CD8-positive, alpha-beta memory T cell (primary cell): ENCODE measurements at places on chromosomes 5 and 9.
A peak's percentile ranks its signal among the peaks of the same experiment; 100 is the strongest.

- no peak overlapping the region for H3K27ac ChIP-seq
- no peaks in the 10 kb centered on the region for H3K36me3 ChIP-seq
- H3K4me3 ChIP-seq: no peak overlapping the region
- no peaks in the 10 kb centered on the region for H3K4me1 ChIP-seq
- no peaks in the 10 kb centered on the region for H3K27me3 ChIP-seq
Observed at GRCh38 chr5:180305481-180305880, 13.6 kb upstream of the MAPK9 start.

- DNase-seq: no peak
- H3K27ac ChIP-seq: no peak overlapping the region
- H3K4me3 ChIP-seq: no peak overlapping the region
- no peaks in the 10 kb centered on the region for H3K27me3 ChIP-seq
Observed at GRCh38 chr9:8760000-8760767, 960.6 kb upstream of the DMAC1 start.

- DNase-seq: no peak
- no peaks in the 10 kb centered on the region for H3K27me3 ChIP-seq
- H3K27ac ChIP-seq: no peak overlapping the region
- no peak overlapping the region for H3K4me3 ChIP-seq
Observed at GRCh38 chr5:56264417-56265025, 31.4 kb upstream of the ANKRD55 start.

DNA sequence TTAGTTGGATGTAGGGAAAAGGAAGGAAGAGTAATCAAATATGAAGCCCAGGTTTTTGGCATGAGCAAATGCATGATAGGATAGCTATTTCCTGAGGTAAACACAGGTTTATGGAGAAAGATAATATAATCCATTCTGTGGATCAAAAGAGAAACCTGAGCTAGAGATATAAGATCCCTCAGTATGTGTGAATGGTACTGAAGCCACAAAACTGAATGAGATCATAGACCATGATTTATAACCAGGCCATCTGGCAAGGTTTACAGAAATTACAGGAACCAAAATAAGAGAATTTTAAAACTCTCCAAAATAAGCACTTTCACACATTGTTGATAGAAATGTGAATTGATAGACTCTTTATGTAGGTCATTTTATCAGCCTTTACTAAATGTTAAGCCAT lies 28.7 kb upstream of the ECM2 start:
- DNase-seq: no peak
- H3K27me3 ChIP-seq: no peaks in the 10 kb centered on the region
- no peaks in the 10 kb centered on the region for H3K36me3 ChIP-seq
- H3K27ac ChIP-seq: no peak overlapping the region

- no peak overlapping the region for H3K4me3 ChIP-seq
- H3K27ac ChIP-seq: no peak overlapping the region
- no peak for DNase-seq
- H3K27me3 ChIP-seq: no peaks in the 10 kb centered on the region
- peaks cover 10% of the 10 kb centered on the region for H3K4me1 ChIP-seq
- H3K36me3 ChIP-seq: no peaks in the 10 kb centered on the region
Observed at GRCh38 chr5:173963182-173963838, 25.7 kb upstream of the C5orf47 start.

GRCh38 chr5:14676320-14676719 lies 11.8 kb downstream of the OTULIN start:
- peaks cover 8% of the 10 kb centered on the region for H3K36me3 ChIP-seq
- no peaks in the 10 kb centered on the region for H3K27me3 ChIP-seq
- no peak for DNase-seq
- peaks cover 48% of the 10 kb centered on the region for H3K4me1 ChIP-seq
- H3K4me3 ChIP-seq: peak overlapping the region; percentile 26

- H3K27ac ChIP-seq: no peak overlapping the region
- no peak for DNase-seq
- no peak overlapping the region for H3K4me3 ChIP-seq
- H3K27me3 ChIP-seq: no peaks in the 10 kb centered on the region
- H3K36me3 ChIP-seq: no peaks in the 10 kb centered on the region
Observed at GRCh38 chr9:109974143-109974917, 194.3 kb downstream of the PALM2AKAP2 start.
